Effector memory CD4-positive, alpha-beta T cell (primary cell): ENCODE measurements at places on chromosomes 12 and 14.

GRCh38 chr14:81415781-81416180 is 15.7 kb upstream of the STON2 start:
- no peak for DNase-seq

DNA sequence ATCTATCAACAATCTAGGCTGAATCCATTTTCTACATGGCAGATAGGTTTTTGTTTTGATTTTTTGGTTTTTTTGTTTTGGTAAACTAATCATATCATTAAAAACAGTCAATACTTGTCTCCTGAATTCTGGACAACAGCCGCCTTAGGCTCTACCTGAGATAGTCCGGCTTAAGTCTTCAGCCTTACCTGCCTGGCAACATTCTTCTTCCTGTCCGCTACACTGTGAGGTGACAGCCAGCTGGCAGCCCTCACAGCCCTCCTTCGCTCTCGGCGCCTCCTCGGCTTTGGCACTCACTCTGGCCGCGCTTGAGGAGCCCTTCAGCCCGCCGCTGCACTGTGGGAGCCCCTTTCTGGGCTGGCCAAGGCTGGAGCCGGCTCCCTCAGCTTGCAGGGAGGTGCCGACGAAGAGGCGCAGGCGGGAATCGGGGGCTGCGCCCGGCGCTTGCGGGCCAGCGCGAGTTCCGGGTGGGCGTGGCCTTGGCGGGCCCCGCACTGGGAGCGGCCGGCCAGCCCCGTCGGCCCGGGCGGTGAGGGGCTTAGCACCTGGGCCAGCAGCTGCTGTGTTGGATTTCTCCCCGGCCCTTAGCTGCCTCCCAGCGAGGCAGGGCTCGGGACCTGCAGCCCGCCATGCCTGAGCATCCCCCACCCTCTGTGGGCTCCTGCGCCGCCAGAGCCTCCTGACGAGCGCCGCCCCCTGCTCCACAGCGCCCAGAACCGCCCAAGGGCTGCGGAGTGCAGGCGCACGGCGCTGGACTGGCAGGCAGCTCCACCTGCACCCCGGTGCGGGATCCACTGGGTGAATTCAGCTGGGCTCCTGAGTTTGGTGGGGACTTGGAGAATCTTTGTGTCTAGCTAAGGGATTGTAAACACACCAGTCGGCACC is 49.0 kb downstream of the MDGA2 start:
- DNase-seq: no peak

DNA sequence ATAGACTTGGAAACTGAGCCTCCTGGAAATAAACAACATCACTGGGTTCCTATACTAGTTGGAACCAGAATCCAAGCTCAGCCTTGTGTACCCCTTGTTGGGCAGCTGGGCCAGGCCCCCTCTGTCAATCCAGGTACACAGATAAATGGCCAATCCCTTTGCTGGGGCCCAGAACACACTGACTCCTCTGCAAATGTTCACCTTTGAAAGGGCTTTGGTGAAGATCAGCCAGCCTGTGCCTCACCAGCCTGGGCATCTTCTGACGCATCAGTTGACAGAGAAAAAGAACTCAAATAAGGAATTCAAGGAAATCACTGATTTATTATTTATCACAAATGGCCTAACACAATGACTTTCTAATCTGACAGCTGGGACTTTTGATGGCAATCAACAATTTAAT is 1090.2 kb downstream of the BCL11B start:
- no peak for DNase-seq

- DNase-seq: no peak
Measured at GRCh38 chr14:51448831-51449670, 202.7 kb upstream of the FRMD6 start.

- DNase-seq: no peak
Measured at GRCh38 chr12:54935235-54935951, 49.2 kb downstream of the TESPA1 start.

GRCh38 chr14:38721822-38722431 is 381.1 kb downstream of the SEC23A start:
- DNase-seq: no peak

DNA sequence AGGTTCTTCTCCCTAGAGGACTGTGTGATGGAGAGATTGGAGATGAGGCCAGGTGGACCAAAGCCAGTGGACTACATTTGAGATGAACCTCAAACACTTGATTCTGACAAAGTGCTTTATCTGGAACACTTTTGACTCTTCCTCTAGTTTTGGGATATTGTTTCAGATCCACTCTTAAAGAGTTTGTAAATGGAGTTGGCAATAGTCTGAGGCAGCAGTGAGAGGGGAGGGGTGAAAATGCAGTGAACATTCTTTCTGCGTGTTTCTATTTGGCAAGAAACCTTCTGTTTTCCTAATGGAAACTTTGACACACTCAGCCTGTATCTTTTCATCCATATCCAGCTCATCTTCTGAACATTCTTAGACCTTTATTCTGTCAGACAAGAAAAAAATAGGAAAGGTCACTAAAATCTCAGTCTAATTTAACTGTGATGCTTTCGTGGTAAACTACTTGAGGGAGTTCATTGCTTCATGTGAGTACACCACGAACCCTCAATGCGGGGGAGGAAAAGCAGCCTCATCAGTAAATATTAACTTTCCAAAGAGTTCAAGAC is 57.4 kb upstream of the KCNJ8 start:
- DNase-seq: no peak

GRCh38 chr14:104425763-104426646 is 153.6 kb upstream of the C14orf180 start:
- no peak for DNase-seq

GRCh38 chr12:6960593-6961277 is 9.6 kb downstream of the PTPN6 start:
- no peak for DNase-seq

GRCh38 chr12:109137055-109137454 is 20.7 kb downstream of the ACACB start:
- DNase-seq: no peak

- DNase-seq: no peak
Measured at GRCh38 chr14:24734917-24735500, 101.0 kb upstream of the GZMB start.

DNA sequence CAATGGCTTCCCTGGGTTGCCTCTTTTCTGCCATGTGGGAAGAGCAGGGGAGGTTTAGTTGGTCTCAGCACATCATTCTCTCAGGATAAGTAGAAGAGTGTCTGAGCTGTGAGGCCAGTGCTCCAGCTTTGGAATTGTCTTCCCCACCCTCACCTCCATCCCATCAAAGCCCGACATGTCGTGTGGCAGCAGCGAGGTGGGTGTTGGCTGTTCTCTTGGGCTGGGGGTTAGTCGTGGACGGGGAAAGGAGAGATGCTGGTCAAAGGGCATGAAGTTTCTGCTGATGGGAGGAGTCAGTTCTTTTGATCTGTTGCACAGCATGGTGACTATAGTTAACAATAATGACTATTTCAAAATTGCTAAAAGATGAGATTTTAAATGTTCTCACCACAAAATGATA is 404.2 kb downstream of the TMEM121 start:
- DNase-seq: no peak

DNA sequence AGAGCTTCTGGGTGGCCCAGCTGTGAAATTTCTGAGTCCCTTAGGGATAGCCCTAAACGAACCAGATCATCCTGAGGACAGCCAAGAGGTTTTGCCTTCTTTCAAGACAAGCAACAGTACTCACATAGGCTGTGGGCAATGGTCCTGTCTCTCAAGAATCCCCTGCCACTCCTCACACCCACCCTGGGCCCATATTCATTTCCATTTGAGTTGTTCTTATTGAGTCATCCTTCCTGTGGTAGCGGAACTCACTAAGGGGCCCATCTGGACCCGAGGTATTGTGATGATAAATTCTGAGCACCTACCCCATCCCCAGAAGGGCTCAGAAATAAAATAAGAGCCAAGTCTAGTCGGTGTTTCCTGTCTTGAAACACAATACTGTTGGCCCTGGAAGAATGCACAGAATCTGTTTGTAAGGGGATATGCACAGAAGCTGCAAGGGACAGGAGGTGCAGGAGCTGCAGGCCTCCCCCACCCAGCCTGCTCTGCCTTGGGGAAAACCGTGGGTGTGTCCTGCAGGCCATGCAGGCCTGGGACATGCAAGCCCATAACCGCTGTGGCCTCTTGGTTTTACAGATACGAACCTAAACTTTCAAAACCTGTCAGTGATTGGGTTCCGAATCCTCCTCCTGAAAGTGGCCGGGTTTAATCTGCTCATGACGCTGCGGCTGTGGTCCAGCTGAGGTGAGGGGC is 38.9 kb downstream of the DAD1 start:
- DNase-seq: peak; percentile 75

DNA sequence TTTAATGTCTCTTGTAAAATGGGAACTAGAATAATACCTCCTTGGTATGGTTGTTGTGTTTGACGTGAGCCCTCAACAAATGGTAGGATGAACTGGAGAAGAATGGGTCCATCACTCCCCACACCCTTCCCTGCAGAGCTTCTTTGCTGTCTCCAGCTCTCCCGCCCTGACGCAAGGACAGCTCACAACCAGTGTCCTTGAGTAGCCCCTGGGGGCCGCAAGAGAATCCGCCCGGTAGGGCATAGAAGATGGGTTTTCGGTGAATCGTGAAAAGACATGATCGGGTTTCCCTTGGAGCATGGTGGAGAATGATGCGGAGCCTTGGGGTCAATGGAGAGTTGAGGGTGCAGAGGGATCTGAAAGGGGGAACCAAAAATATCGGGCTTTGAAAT is 6.1 kb upstream of the PAX9 start:
- DNase-seq: no peak

GRCh38 chr14:95434121-95434520 is 82.3 kb downstream of the SYNE3 start:
- no peak for DNase-seq

- DNase-seq: no peak
Measured at GRCh38 chr14:57078054-57078453, 190.7 kb downstream of the EXOC5 start.

GRCh38 chr14:53032838-53033390 is 82.1 kb upstream of the FERMT2 start:
- no peak for DNase-seq

- no peak for DNase-seq
Measured at GRCh38 chr12:68767191-68767590, 21.2 kb downstream of the SLC35E3 start.

DNA sequence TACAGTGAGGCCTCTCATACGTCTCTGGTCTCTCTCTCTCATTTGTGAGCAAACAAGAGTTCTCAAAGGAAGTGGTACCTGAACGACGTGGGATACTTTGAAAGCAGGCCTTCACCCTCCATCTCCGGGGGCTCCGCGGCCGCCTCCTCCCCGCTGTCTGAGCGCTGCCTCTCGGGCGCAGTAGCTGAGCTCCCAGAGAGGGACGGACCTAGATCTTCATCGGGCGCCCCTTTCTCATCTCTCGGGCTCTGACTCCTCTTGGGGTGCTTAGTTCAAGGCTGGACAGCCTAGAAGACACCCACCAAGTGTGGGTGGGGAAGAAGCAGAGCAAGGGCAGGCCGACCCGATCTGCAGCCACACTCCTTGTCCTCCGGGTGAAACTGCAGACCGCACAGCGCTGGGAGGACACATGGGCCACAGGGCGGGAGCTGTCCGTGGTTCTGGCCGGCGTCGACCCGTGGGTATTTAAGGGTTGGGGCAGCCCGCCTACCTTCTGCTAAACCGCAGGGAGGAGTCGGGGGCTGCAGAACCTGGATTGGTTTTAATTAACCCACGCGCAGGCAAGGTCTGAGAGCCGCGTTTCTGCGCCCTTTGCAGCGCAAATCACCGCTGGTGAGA is 92.7 kb downstream of the PAH start:
- DNase-seq: no peak

- no peak for DNase-seq
Measured at GRCh38 chr14:102472791-102473150, 36.8 kb downstream of the ANKRD9 start.

DNA sequence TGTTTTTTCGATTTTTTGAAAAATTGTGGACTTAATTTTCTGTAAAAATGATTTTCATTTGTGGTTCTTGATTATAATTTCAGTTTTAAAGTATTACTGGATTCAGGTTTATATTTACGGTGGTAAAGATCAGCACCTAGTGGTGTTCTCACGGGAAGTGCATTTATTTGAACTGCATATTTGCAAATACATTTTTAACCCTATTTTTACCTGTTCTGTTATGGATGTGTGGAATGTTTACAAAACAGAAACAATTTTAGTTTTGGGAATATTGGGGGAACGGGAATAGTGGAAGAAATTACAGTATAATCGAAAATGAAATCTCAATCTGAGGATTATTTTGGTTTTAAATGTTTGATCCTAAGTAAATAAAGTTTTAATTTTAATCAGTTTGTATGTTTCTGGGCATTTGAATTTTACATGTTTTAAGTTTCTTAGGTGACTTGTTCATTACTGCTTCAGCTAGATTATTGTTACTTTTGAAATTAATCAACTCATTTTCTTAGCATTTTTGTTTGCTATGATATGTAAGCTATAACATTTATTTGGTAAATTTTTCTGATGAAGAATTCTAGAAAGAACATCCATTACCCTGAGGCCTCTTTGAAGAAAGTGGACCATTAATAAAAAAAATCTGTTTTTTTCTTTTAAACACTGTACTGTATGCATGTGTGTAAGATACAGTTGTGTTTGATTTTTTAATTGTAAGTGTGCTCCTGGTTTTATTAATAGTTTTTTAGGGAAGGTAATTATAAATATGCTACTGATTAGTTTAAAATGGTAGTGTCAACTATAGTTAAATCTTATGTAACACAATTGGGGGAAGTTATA is 942 bp downstream of the ATF7IP start:
- peak; percentile 6 for DNase-seq
